ENCODE measurements at places on chromosomes 16 and 17.

DNA sequence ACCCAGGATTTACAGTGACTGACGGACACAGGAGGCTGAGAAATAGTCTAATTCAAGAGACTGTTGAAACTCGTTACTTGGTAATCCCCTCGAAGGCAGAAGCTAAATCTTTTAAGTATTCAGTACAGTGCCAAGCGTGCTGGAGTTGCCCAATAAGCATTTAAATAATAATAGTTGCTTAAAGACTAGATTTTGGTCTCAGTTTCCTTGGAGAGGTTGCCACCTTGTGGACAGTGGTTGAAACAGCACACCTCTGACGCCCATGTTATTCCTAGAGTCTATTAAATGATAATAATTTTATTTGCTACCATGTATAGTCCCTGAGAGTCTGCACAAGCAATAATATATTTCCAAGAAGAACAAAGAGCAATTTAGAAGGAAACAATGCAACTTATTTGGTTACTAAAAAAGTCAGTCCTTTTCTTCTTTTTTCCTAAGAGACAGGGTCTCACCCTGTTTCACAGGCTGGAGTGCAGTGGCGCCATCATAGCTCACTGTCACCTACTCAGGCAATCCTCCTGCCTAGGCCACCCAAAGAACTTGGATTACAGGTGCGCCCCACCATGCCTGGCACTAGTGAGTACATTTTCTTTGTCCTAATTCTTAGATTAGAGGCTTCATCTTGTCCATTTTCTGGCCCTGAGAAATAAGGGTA, 138.0 kb upstream of the NUDT7 start:
- DNase-seq = peak; percentile 20

GRCh38 chr17:80372922-80373570, 41.9 kb upstream of the ENDOV start:
- DNase-seq = no peak

- no peak for DNase-seq
Measured at GRCh38 chr17:29041571-29041970, 1.4 kb upstream of the PIPOX start.

DNA sequence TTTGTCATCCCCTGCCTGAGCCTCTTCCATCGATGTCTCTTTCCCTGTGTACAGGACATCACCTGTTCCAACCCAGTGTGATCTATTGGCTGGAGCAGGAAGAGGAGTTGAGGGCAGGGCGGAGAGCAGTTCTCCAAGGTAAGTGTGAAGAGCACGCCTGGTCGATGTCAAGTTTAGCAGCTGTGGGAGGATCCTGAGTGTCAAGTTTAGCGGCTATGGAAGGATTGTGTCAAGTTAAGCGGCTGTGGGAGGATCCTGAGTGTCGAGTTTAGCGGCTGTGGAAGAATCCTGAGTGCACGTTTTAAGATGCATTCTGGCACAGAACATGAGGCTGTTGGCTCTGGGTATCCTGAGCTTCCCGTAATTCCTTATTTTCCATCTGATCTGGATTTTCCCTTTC, 7.2 kb downstream of the ZNF778 start:
- no peak for DNase-seq

- DNase-seq = no peak
Measured at GRCh38 chr16:85448557-85449190, 164.4 kb upstream of the GSE1 start.

GRCh38 chr17:73121506-73121905, 29.0 kb upstream of the SLC39A11 start:
- no peak for DNase-seq

DNA sequence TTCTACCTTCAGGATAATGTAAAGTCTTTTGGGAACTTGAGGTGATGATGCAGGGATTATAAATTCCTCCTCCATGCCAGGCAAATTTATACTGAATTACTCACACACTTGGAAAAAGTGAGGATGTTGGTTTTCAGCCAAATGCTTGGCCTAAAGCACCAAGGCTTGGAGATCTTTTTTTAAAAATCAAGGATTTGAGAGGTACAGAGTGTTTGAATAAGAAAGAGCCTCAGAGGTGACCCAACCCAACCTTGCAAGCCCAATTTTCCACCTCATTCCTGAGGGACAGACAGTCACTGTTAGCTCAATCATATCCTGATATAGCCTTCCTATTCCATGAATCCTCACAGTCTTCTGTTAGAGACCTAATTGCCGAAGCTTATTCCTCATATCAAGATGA, 14.0 kb downstream of the GRIN2A start:
- no peak for DNase-seq

- DNase-seq = no peak
Measured at GRCh38 chr17:15516150-15516549, 47.1 kb downstream of the TVP23C start.

DNA sequence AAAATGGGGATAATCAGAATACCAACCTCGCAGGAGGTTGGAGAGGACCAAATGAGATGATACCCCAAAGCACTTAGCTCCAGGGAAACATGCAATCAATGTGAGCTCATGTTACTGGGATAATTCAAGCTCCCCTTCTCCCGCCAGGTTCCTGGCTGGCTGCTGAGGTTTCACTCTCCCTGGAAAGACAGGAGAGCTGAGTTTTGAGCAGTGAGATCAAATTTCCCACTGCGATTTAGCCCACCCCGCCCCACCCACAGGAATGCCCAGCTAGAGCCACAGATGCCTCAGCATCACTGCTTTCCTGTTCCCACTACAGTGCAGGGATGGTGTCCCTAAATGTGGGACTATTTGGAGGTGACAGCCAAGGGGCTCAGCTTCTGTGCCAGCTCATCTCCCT, 56.7 kb downstream of the ZNF423 start:
- DNase-seq = no peak

- DNase-seq = no peak
Measured at GRCh38 chr17:9162275-9162985, 141.1 kb downstream of the NTN1 start.

DNA sequence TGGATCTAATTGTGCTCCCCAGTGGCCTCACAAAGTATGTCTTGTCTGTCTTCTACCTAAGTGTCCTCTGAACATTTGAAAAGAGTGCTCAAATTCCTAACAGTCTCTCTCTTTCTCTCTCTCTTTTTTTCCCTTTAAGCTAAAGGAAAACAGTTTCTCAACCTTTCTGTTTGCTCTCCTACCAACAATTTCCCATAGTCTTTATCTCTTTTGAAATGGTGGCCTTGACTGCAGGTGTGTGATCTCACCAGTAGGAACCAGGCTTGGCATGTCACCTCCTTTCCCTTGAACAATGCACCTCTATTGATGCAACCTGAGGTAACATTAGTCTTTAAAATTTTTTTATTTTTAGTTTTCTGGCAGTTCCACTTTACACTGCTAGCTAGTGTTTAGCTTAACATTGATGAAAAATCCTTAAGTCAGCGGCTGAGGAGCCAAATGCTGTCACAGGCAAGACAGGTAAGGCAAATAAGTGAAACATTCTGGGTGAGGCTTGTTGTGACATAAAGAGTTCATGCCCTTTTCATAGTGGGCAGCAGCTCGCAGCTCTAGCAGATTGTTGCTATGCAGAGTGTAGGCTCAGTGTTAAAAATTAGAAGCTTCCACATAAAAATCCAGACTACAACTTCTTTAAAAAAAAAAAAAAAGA, 273.4 kb downstream of the HAPSTR1 start:
- no peak for DNase-seq

DNA sequence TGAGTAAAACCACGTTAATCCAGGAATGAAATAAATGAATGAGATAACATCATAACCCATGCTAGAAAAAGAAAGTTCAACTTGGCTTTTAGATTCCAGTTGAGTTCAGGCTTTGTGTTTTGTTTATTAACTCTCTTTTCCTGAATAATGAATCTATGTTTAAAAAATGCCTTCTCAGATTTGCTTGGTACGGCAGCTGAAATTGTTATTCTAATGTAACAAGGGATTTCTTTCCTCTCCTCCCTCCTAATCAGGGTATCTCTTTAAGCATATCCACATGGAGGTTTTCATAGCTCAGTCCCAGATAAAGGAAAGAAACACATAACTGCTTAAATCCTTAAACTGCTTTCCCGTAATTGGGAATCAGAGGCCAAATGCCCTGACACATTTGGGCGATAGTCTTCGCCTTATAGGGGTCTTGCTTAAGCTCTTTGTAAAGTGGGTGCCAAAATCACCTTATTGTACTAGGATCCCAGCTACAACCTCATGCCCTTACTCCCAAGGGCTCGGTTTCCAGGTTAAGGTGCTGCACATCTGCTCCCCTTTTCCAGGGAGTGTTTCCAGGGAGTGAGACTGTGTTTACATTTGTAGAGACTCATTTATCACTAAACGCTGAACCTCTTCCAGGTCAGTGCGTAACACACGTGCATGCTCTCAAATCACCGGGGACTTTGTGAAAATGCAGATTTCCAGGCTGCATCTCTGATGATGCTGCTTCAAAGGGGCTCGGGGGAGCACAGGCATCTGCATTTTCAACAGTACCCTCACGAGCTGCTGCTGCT, 142.8 kb upstream of the FOXF1 start:
- no peak for DNase-seq

- DNase-seq = no peak
Measured at GRCh38 chr16:66344533-66345145, 21.9 kb upstream of the CDH5 start.

- DNase-seq = peak; percentile 96
Measured at GRCh38 chr17:79991140-79991923, 44.3 kb downstream of the TBC1D16 start.

GRCh38 chr16:16890964-16891363, 512.0 kb downstream of the NPIPA7 start:
- no peak for DNase-seq

- no peak for DNase-seq
Measured at GRCh38 chr16:78909226-78909625, 691.3 kb downstream of the MAF start.

GRCh38 chr17:67194134-67194533, 50.9 kb downstream of the HELZ start:
- no peak for DNase-seq

- DNase-seq = no peak
Measured at GRCh38 chr17:50355336-50355700, 9.4 kb downstream of the XYLT2 start.

- no peak for DNase-seq
Measured at GRCh38 chr16:50463581-50464324, 84.4 kb upstream of the NKD1 start.

Measured in D721Med (cell line).